Activated T-helper 17 cell treated with anti-CD3 and anti-CD28 coated beads, Interleukin-2, amount 50 U/mL, for 72 hours (primary cell): ENCODE measurements at places on chromosomes 2 and 18. TPM values are rescaled to one million over a fixed set of nuclear protein-coding genes. Genes with fewer than 3 reads are reported as not detected.
A peak's percentile ranks its signal among the peaks of the same experiment; 100 is the strongest.

The GLB1L gene
- 2.8 TPM for total RNA-seq

The SNED1 gene
- total RNA-seq: 4.8 TPM

DNA sequence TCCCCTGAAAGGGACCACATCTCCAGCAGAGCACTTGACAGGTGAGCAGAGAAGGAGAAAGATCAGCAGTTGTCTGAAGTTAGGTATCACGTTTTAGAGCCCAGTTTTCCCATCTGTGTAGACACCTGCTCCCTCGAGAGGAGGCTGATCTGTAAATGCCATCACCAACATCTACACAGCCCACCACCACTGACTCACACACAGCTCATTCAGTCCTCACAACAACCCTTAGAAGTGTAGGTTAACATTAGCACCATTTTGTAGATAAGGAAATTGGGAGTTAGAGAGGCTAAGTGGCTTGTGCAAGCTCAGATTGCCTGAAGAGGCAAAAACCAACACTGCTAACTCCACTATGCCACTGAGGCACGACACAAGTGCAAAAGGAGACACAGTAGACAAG, 37.2 kb upstream of the STAT1 start:
- ATAC-seq: peak; percentile 76
- H3K27me3 ChIP-seq: no peaks in the 10 kb centered on the region
- peaks cover 10% of the 10 kb centered on the region for H3K4me1 ChIP-seq

GRCh38 chr18:26133652-26134051, at the start of gene PSMA8:
PSMA8 (plus strand) TSS chr18:26133869; CDS start chr18:26133966, 97 bp downstream.
- H3K36me3 ChIP-seq: no peaks in the 10 kb centered on the region
- H3K27me3 ChIP-seq: no peaks in the 10 kb centered on the region
- no peaks in the 10 kb centered on the region for H3K4me1 ChIP-seq
- peak; percentile 85 for ATAC-seq

DNA sequence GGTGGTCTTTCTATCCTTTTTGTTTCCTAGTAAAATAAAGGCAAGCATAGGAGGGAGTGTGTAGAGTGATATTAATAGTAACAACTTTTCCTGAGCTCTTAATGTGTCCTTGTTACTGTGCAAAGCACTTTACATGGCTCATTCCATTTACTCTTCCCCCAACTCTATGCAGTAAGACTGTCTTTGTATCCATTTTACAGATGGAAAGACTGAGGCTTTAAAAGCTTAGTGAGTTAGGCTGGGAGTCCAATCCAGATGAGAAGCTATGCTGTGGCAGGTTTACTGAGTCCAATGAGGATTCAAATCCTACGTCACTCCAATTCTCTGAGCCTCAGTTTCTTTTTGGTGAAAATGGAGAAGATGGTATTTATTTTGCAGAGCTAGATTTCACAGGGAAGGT, 77.4 kb downstream of the NRP2 start:
- H3K4me1 ChIP-seq: no peaks in the 10 kb centered on the region
- no peak overlapping the region for H3K4me3 ChIP-seq
- ATAC-seq: no peak
- H3K27ac ChIP-seq: no peak overlapping the region
- H3K27me3 ChIP-seq: peaks cover 34% of the 10 kb centered on the region
